ENCODE measurements at places on chromosomes 11 and 22.
A peak's percentile ranks its signal among the peaks of the same experiment; 100 is the strongest.

GRCh38 chr11:70278994-70279393 is 8.5 kb downstream of the PPFIA1 start:
- no peak for DNase-seq

GRCh38 chr11:494761-495536 is 12.1 kb downstream of the RNH1 start:
- DNase-seq = no peak

DNA sequence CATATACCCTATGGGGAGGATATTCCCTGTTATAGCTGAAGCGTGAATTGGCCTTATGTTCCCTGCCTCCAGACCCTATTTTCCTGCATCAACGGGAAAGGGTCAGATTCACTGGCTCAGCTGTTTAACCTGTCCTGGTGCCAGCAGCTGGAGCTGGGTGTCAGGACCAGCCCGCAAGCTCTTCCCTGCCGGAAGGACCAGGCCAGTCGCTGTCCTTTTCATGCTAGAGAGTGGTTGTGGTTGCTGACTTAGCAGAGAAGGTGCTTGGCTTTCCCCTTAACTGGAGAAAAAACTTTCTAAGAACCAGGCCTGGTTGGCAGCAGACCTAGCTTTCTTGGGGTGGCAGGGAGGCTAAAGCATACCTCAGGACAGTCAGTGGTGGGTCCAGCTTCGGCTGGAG is 5.2 kb upstream of the SREBF2 start:
- DNase-seq = no peak

GRCh38 chr11:18536209-18536608 is 9.5 kb upstream of the TSG101 start:
- DNase-seq = no peak

GRCh38 chr11:4919250-4919649 is at the start of gene OR51G2:
Gene OR51G2, minus strand, starts transcription at chr11:4919350. Its CDS starts 3,687 bp downstream, at chr11:4915663.
- no peak for DNase-seq

- no peak for DNase-seq
These were observed 5.1 kb upstream of the LMO1 start for GRCh38 chr11:8268530-8269400.

DNA sequence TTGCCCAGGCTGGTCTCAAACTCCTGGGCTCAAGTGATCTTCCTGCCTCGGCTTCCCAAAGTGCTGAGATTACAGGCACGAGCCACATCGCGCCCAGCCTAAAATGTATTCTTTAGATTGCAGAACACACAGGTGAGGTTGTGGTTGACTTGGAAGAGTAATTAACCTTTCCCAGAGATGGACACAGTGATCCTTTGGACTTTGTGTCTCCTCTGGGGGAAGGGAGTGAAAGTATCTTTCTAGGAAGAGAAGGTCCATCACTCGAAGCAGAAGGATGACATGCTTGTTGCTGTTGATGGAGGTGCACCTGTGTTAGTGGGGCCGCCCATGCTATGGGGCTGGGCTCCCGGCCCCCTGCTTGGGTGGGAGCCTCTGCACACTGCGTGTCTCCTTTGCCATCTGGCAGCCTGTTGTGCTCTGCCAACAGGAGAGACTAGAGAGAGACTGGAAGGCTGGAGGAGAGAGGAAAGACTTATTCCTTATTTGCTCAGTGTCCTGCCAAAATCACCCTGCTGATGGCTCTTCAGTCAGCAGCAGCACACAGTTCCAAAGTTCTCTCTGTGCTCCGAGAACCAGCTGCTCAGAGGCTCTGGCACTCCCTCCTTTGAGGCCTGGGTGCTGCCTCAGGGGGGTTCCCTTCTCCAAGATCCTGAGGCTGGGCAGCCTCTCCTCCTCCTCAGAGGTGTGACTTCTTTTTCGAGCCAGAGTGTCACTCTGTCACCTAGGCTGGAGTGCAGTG is 33.1 kb upstream of the CYB5R3 start:
- no peak for DNase-seq

GRCh38 chr11:88188251-88188931 is 13.1 kb upstream of the RAB38 start:
- no peak for DNase-seq

DNA sequence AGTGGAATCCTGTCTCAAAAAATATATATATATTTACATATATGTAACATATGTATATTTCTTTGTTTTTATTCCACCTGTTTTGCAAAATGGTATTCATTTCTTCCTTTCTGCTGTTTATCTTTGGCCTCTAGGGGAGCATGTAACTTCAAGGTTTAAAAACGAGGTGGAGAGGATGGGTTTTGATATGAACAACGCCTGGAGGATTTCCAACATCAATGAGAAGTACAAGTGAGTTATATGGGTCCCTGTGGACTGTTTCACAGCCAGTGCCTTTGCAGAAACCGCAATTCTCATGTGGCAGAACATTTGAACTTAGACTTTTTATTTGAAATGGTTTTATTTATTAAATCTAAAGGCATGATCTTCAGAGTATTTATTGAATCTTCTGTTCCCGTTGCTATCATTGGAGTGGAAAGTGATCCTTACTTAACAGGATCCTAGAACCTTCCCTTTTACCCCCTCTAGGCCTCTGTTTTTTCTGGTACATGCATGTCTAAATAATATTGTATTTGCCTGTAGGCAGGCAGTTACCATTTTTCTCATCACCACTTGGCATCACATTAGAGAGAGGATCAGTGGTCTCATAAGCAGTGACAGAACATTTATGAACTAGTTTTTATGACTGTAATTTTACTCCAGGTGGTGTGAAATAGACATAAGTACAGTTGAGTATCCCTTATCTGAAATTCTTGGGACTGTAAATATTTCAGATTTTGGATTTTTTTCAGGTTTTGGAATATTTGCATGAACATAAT is 81.5 kb upstream of the HORMAD2 start:
- no peak for DNase-seq

GRCh38 chr11:93662175-93662570 is 691 bp downstream of the CEP295 start:
- no peak for DNase-seq

DNA sequence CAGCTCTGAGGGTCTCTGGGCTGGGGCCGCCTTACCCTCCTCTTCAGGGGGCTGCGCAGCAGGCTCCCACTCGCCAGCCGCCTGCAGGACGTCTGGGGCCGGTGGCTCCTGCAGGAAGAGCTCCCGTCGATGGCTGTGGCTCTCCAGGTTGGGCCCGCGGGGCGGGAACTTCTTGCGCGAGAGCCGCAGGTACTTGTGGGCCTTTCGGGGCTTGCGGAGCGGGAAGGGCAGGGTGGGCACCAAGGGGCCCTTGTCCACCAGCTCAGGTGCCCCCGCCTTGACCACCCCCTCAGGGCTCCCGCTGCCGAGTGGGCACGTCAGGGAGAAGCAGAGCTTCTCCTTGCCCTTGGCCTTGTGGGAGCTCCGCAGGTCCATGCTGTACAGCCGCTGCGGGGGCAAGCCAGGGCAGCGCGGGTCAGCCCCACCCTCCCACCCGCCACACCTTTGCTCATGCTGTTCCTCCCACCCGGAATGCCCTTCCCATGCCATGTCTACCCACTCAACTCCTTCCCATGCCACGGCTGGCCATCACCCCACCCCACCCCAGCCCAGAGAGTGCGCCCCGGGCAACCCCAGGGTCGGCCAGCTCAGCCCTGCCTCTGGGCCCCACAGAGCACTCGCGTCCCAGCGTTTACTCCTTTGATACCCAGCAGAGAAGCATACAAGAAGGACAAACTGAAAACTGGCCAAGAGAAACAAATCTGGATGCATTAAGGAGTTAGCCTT is 18.0 kb downstream of the CBX7 start:
- DNase-seq = no peak

GRCh38 chr11:101508370-101508769 is 75.4 kb downstream of the TRPC6 start:
- no peak for DNase-seq

GRCh38 chr11:36365907-36366306 is 69.8 kb downstream of the PRR5L start:
- no peak for DNase-seq

- DNase-seq = no peak
These were observed 242.4 kb downstream of the FAM76B start for GRCh38 chr11:95547186-95547585.

GRCh38 chr11:117143390-117143789 is 697 bp upstream of the PAFAH1B2 start:
- DNase-seq = peak; percentile 45

DNA sequence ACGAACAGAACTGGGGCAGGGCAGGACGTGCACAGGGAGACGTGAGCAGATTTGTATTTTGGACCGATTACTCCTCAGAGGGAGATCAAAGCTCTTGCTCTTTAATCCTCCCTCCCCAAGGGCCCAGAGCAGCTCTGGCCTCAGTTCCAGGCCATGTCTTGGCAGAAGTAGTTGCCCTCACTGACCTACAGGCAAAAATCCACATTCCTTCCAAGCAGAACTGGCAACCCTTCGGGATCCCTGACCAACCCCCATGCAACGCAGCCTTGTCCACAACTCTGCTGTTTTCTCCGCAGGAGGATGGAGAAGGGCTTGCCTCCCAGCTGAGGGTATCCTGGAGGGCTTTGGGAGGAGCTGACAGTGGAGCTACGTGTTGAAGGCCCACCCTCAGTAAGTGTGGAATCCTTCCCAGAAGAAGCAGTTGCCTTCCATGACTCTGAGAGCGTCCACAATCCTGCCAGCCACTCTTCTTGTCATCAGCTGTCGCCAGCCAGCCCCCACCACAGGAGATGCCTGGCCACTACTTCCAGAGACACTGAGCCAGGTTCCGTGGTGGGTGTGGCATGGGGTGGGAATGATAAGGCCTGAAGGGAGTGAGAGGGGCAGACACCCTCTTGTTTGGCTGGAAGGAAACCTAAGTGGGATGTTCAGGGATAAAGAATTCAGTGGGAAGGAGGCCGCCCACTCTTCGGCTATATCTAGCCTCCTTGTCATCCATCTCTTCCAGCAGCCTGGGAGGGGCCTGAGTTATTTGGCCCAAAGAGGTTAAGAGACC is 68.1 kb downstream of the PDE2A start:
- no peak for DNase-seq

- DNase-seq = no peak
These were observed 60.6 kb downstream of the SEZ6L start for GRCh38 chr22:26229910-26230309.

DNA sequence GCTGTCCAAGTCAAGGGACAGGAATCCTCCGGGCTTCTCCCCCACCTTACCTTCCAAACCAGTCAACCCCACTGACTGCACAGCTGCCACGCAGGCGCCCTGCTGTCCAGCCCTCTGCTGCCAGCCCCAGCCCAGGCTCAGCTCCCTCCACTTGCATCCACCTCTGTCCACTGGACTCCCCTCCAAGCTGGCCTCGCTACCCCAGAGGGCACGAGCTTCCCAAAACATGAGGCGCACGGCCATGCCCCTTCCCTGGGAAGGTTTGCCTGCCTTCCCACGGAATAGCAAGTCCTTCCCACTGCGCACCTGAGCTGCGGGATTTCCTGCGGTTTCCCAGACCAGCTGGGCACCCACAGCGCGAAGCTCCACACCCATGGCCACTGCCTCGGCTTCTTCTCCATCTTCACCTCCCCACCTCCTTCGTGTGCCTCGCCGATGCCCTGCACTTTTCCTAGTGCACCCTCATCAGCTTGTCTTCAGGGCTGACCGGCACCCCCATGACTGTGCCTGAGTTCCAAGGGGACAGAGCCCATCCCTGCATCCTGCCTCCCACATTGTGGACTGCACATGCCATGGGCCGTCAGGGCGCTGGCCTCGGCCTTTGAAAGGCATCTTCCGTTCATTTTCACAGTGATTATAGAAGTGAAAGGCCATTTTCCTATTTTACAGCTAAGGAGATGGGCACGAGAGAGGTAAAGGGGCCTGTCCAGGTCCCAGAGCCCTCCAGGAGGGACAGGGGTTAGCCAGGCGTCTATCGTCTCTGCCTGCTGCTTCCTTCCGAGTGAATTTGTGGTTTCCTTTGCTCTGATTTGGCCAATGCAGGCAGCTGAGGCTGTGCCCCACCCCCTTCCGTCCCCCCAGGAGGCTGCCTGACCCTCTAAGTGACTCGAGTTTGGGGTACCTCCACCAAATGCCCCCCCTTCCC is 16.4 kb downstream of the IFITM10 start:
- DNase-seq = no peak

DNA sequence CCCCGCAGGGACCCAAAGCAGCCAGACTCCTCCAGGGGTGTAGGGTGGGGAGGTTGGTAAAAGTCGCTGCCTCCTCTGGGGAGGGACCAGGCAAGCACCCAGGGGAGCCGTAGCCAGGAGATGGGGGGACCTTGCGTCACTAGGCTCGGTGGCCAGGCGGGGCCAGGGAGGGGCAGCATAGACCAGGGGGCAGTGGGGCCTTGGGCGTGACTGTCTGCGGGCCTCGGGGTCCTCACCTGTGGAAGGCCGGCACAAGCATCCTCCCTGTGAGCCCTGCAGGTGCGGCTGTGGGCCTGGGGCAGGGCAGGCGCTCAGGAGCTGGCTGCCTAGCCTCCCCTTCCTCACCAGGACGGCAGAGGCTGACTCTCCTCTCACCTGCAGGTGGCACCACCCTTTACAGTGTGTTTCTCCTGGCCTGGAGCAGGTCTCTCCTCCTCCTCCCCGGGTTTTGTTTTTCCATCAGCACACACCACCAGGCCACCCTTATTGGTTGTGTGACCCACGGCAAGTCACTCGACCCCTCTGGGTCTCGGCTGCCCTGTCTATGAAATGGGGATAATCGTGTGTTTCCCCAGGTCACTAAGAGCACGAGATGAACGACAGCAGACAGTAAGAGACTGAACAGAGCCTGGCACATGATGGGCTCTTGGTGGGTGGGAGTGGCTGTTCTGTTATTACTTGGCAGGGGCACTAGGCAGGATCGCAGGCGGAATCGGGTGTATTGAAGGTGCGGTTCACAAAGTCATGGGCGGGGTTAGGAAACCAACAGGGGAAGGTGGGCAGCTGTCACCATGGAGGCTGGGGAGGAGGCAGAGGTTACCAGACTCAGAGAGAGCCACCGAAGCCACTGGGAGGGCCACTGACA is 52.7 kb downstream of the FLRT1 start:
- peak; percentile 66 for DNase-seq

DNA sequence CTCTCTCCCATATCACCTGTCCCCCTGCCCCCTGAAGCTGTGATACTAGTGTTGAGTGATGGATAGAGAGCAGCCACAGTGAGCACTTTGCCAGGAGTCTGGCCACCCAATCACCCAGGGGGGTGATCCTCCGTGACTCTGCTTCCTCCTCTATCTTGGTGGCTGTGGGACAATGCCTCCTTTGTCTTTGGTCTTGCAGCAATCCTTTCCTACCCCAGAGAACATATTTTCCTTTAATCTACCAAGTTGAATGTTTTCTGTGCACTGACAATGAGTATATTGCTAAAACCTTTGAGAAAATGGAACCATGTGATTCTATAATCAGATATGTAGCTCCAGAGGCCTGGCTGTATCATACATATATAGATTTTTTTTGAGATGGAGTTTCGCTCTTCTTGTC is 58.1 kb upstream of the HEPHL1 start:
- DNase-seq = no peak

- peak; percentile 35 for DNase-seq
These were observed 365.7 kb upstream of the CADM1 start for GRCh38 chr11:115869780-115870431.

- no peak for DNase-seq
These were observed 25.8 kb upstream of the TREH start for GRCh38 chr11:118705111-118705741.

DNA sequence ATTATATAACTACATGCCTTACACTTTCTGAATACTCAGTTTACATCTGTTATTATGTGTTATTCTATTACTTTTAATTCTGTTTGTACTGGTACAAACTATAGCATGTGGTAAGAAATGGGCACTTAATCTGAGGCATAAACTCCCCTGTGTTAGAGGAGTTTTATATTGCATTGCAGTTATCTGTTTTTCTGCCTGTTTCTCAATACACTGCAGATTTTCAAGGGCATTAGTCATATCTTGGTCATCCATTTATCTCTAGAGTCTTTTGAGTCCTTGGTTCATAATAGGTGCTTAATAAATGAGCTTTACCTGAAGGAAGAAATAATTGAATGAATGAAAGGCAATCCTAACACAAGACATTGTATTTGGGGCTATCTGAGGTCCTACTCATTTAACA is 182.9 kb upstream of the CTSC start:
- no peak for DNase-seq

- DNase-seq = no peak
These were observed 123.6 kb downstream of the ABTB2 start for GRCh38 chr11:34234086-34234740.
